ENCODE measurements at places on chromosomes 11 and 22. TPM values are rescaled to one million over a fixed set of nuclear protein-coding genes. Genes with fewer than 3 reads are reported as not detected.

Gene OSM
- 1.1 TPM for polyA plus RNA-seq

Gene TUB
- not detected for polyA plus RNA-seq

Gene SLC17A6
- not detected for polyA plus RNA-seq

Gene MIOX
- polyA plus RNA-seq: not detected

Gene GSTT2B
- polyA plus RNA-seq: not detected

Gene ANO1
- not detected for polyA plus RNA-seq

Gene TMPRSS4
- polyA plus RNA-seq: not detected

Gene TAF10
- 266 TPM for polyA plus RNA-seq

Gene VSTM5
- polyA plus RNA-seq: not detected

DNA sequence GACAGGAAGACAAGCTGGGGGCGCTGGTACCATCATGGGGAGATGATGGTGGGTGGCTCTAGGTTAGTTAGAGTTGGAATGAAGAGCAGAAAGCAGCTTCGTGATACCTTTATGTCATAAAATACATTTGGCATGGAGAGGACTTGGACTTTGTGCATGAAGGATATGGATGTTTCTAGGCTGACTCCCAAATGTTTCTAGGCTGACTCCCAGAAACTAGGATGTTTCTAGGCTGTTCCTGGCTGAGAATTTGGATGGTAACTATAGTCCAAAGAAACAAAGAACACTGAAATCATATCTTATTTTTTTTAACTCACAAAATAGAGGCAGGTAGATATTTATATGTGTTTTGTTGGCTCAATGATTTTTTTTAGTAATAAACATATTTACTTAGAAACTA, 89.4 kb upstream of the VPREB1 start:
- no peak for DNase-seq

- DNase-seq: no peak
Observed at GRCh38 chr11:126830216-126830806, 170.3 kb downstream of the KIRREL3 start.

DNA sequence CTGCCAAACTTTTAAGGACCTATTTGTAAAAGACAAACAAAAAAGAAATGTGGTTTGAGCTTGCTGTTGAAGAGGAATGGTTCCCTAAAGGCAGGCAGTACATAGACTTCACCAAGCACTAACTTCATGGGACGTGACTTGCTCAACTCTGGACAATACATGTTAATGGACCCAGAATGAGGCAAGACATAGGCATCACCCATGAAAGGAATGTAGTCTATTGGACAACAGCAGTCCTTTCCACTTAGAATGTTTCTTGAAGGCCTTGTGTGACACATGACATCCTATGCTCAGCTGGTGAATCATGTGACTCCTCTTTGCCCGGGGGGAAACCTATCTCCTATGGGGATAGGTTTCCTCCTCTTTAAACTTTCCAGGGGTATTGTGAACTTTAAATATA, 246.4 kb upstream of the BLID start:
- no peak for DNase-seq

DNA sequence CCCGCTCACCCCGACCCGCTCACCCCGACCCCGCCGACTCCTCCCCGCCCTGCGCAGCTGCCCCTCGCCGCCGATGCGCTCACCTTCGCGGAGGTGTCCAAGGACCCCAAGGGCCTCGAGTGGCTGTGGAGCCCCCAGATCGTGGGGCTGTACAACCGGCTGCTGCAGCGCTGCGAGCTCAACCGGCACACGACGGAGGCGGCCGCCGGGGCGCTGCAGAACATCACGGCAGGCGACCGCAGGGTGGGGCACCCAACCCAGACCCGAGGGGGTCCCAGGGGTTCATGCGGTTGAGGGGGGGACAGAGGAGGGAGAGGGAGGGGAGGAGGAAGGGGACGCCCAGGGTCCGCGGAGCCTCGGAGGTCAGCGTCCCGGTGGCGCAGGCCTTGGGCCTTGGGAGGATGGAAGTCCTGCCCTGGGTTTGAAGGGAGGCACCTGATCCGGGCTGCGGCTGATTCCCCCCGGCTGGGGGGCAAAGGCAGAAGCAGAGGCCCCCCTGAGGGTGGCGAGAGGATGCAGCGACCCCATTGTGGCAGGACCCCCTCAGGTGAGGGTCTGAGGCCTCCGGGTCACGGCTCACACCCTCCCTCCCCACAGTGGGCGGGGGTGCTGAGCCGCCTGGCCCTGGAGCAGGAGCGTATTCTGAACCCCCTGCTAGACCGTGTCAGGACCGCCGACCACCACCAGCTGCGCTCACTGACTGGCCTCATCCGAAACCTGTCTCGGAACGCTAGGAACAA, 9.2 kb downstream of the PKP3 start:
- no peak for DNase-seq

DNA sequence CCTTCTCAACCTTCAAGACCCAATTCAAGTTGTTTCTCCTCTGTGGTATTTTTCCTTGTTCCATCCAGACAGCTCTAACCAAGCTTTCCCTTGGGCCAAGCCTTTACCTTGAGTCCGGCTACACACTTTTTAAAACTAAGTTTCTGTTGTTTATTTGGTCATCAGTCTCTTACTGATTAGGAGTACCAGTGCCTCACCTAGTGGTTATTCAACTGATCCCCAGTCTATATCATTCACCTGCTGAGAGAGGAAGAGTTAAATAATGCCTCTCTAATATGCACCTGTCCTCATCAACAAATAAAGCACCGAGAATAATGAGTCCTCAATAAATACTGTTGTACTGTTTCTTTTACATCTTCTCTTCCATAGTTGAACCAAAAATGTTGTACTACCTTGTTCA, 160.8 kb downstream of the MSANTD4 start:
- no peak for DNase-seq

- no peak for DNase-seq
Observed at GRCh38 chr11:14334192-14334591, 24.8 kb downstream of the RRAS2 start.

DNA sequence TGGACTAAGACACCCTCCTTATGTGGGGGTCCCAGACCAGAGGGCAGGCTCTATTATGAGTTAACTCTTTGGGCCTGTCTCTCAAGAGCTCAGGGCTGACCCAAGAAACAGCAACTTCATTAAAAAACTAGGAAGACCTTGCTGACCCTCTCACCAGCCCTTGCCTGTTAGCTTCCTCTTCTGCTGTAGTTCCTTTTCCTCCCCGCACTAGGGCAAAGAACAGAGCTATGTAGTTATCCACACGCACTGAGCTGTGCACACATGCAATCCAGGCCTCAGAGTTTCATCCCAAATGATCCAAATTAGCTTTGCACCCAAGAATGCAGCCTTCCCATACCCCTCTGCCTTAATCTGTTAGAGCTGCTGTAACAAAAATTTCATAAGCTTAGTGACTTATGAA, 539.6 kb upstream of the CADM1 start:
- no peak for DNase-seq

DNA sequence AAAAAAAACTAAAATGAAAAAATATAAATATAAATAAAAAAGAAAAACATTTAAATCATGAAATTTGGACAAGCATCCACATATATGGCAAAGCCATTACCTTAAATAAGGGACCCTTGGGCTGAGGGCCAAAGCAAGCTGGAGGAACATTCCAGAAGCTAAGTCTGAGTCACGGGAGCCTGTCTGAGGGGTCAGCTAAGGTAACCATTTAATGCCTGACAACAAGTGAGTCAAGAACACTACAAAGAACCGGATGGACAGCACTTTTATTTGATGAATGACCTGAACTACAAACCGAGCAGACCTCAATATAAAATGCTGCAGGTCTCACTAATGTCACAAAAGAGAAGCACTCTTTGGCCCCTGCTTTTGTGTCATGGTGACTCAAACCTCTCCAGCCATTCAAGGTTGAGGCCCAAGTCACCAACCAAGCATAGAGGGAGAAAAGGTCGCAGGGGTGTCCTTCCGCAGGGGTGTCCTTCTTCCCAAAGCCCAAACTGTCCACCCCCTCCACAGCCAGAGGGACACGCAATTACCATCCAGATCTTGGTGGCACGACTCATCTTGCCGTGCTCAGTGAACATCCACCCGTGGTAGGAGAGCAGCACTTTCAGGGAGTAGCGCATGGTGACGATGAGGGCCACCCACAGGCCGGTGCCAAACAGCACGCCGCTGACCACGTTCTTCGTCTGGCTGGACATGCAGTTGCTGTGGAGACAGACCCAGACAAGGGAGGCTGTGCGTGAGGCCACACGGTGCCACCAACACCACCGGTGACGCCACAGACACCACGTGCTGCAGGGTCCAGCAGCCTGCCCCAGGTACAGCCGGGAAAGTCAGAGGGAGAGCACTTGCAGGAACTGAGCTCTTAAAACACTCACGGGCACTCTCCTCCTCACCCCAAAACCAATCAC, 34.5 kb downstream of the CPT1A start:
- DNase-seq: no peak

GRCh38 chr11:17489751-17490150, 13.1 kb upstream of the ABCC8 start:
- DNase-seq: no peak

- DNase-seq: no peak
Observed at GRCh38 chr11:22928207-22928917, 68.1 kb upstream of the CCDC179 start.

GRCh38 chr11:111785886-111786412, 19.8 kb upstream of the PPP2R1B start:
- no peak for DNase-seq

DNA sequence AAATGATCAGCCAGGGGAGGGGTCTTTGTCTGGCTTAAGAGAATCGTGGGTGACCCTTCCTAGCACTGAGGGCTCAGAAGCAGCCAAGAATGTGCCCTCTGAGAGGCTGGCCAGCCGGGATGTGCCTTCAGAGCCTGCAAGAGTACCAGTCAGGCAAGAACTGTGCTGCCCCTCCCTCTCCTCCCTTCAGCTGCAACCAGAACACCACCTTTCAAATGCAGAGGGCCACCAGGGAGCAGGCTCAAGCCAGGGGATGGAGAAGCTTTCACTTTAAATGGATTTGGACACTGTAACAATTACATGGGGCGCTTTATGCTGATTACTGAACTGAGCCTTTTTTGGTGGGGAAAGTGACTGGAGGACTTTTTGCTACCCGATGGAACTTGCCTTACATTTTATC, 44.9 kb upstream of the TENM4 start:
- no peak for DNase-seq

DNA sequence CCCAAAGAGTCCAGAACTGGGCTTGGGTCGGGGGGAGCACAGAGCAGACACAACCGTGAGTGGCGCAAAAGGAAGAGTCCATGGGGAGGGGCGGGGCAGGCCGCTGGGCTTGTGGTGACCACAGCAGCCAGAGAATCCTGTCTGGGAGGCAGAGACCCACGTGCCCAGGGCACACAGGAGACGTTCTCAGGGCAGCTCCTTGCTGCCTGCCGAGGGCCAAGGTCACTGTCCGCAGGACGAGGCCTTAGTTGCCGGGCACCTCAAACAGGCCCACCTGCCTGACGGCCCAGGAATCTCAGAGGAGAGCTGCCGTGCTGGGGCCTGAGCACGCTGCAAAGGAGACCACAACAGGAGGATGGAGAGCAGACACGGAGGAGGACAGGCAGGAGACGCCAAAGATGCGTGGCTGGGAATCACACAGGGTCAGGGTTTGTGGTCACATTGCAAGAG, 87.8 kb downstream of the MYEOV start:
- DNase-seq: no peak

DNA sequence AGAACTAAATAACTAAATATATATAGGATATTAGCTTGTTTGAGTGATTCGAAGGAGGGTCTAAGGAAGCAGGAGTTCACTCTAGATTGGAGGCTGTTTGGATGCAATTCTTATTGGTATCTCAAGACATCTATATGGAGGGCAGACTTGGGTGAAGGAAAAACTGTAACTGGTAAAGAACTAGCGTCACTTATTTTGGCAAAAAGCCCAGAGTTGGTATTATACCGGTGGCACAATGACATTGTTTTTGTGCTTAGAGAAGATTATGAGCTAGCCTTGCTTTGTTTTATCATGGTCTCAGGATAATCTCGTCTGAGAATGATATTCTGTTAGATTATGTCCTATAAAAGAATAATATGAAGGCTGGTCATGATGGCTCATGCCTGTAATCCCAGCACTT, 6.0 kb upstream of the SLC35F2 start:
- DNase-seq: no peak

DNA sequence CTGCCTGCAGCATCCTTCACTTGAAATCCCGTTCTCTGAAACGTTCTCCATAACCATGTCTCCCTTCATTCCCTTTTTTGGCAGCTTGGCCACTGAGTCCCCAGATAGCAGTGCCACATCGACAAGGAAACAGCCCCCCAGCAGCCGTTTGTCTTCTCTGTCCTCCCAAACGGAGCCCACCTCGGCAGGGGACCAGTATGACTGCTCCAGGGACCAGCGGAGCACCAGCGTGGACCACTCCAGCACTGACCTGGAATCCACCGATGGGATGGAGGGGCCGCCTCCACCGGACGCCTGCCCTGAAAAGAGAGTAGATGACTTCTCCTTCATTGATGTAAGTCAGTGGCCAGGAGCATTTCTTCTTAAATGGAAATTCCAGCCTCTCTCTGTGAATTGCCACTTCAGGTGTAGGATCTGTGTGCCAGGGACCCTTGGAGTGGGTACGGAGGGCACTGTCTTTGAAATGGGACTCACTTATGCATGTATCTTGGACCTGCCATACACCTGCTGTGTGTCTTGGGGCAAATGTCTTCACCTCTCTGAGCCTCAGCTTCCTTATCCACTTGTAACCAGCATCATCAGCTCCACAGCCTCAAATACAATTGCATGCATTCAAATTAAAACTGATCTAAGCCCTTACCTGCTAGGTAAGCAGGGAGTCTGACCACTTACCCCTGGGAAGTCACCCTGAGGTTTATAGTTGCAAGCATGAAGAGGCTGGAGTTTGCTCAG, 25.3 kb upstream of the CRYBB3 start:
- DNase-seq: no peak

DNA sequence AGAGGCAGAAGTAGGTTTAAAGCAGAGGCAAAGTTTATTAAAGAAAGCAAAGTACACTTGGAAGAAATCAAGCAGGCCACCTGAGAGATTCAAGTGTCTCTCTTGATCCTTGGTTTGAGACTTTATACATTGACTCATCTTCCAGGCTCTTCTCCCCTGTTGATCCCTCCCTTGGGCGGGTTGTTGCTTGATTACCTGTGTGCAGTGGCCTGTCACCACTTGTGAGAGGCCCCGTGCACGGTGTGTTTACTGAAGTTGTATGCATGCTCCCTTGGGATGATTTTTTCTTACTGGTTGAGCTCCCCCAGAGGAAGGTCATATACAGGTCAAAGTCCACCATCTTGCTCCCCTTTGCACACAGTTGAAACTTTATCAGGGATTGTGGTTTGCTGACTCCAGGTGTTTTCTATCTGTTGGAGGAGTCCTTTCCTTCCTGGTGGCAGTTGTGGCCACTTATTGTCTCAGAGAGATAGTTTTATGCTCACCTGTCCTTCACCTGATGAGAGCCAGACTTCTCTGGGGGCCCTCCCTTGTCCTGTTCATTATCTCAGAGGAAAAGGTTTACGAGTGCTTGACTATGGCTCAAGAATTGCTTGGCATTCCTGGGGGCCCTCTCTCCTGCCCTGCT, 16.3 kb upstream of the RBMXL2 start:
- no peak for DNase-seq

DNA sequence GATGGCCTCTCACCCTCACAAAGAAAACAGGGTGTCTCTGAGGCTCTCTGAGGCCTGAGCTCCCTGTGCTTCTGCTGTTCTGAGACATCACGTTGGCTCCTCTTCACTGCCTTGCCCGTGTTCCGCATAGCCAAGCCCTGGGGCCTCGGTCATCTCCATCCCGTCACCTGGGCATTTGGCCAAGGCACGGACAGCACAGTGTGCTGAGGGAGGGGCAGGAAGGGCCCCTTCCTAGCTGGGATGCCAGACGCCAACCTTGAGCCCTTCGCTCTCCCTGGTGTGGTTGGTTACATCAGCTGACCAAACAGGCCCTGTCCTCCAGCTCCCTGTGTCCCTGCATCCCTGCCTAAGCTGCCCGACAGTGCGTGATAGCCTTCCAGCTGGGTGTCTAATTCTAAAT, 25.9 kb downstream of the MOV10L1 start:
- no peak for DNase-seq

- no peak for DNase-seq
Observed at GRCh38 chr11:10657308-10658271, 36.0 kb downstream of the IRAG1 start.
